Mesenchymal stem cell (in vitro differentiated cells and primary cell): ENCODE measurements at places on chromosomes 11 and 22.

- DNase-seq, result peak; percentile 38
These were observed 42.7 kb downstream of the WEE1 start for GRCh38 chr11:9616042-9616675.

DNA sequence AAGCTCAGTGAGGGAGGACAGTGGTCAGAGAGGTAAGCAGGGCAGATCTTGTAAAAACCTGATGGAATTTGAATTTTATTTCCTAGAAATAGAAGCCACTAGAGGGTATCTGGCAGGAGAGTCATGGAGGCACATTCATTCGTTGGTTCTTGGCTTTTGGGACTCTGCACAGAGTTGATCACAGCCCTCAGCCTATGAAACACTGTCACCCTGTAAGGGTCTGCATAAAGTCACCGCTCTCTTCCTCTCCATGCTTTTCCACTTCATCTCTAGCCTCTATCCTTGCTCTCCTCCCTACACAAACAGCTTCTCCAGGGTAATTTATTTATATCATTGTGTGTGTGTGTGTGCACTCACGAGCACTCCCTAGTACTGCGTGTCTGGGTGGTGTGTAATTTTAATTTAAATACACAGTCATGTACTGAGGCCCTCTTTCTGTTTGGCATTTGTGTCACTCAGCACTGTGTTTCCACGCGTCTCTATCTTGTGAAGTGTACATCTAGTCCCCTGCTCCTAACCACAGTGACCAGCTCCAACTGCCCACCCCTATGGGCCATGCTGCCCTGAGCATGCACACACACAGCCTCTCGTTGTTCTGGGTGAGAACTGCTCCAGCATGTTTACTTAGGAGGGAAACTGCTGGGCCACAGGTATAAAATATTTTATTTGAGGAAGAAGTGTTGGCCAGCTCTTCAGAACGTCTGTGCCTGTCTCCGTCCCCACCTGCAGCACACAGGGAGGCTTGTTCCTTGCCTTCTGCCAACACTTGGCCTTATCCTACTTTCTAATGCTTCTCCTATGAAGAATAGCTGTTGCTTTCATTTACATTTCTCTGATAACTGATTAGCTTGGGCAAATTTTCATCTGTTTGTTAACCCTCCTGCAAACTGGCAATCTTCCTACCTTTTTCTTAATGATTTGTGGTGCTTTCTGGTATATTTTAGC, 4.5 kb downstream of the KCNQ1OT1 start:
- DNase-seq, result no peak

GRCh38 chr22:20062766-20063083, 17.3 kb upstream of the DGCR8 start:
- DNase-seq, result peak; percentile 47

GRCh38 chr11:115226556-115226955, 277.7 kb downstream of the CADM1 start:
- DNase-seq, result peak; percentile 57

GRCh38 chr11:73019996-73020395, 122.1 kb downstream of the FCHSD2 start:
- no peak for DNase-seq

DNA sequence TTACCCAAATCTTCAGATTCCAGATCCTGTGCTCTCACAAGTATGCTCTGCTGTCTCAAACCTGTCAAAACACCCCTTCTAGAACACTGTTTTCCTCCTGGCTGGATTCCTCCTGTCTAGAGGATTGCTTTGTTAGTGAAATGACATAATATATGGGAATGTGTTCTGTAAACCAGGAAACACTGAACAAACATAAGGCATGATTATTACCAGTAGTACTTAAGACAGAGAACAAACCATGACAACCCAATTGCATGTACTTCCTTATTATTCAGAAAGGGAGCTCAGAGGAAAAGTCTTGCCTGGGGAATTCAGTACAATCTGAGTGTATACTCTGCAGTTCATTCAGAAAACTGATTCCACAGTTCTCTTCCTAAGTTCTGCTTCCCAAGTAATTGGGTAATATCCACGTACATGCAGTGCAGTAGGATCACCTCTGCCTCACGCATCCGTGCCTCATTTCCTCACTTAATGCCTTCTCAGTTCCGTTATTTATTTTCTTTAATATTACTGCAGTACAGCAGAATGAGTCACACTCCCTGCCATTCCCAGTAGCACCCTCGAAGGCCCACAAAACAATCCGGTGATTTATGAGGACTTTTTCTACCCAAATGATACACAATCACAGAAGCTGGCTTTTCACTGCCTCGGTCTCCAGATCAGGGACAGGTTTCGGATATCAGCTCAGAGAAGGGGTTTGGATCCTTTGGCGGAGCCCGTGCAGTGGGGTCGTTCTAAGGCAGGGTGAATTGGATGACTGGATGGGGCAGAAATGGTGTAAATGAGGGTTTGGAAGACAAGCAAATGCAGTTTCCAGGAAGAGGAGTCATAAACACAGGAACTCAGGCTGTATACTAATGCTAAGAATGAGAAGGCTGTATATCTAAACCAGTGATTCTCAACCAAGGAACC, 896.9 kb downstream of the KCNA4 start:
- DNase-seq, result peak; percentile 97

DNA sequence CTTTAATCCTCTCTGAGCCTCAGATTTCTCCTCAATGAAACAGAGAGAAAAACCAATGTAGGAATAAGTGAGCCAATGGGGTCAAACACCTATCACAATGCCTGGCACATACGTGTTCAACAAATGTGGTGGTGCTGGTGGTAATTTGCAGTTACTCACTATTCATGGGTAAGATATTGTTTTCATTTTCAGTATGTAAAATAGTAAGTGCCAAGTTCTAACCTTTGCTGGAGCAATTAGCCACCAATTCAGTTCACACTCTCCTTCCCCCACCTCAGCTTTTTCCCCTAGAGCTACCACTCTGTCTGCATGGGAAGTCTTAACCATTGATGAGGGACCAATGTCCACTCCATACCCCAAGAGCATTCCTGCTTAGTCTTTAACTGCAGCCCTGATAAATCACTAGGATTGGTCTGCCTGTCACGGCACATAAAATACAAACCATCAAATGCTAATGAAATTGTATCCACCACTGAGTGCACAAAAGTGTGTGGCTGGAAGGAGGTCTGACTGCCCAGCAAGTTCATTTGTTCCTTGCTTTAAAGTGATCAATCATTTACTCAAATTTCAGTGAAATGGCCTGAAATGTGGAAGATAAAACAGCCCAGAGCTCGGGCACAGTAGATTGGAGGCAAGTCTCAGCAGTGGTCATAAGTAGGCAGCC, 187.4 kb upstream of the API5 start:
- DNase-seq, result no peak

DNA sequence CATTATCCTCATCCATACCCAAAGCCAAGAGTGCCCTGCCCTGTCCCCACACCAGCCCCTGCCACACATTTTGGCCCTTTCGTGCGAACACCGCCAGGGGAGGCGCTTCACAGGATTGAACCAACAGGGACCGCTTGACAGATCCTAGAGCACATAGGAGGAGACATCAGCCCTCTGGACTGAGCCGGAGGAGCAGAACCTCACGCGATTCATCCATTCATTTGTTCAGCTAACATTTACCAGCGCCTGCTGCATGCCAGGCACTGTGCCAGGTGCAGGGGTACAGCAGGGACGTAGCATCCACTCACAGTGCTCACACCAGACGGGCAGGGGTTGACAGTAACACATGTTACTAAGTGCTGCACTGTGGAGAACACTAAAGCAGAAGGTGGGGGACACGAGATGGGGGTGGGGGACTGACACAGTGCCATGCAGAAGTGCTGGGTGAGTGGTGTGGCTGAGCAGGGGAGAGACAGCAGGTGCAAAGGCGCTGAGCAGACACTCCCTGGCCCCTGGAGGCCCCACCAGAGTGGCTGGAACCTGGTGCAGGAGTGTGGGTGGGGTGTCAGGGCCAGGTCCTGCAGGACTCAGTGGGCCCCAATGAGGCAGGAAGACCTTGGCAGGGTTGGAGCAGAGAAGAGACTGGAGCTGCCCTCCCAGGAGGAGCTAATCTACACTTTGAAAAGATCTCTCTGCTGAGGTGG, 3.4 kb downstream of the GNAZ start:
- DNase-seq, result no peak

GRCh38 chr22:42769574-42770447, 49.1 kb upstream of the A4GALT start:
- peak; percentile 89 for DNase-seq

GRCh38 chr22:48941903-48942575, 885.6 kb downstream of the BRD1 start:
- no peak for DNase-seq

GRCh38 chr22:21858025-21858764, 9.2 kb downstream of the MAPK1 start:
- no peak for DNase-seq

- no peak for DNase-seq
These were observed 733.0 kb upstream of the KIRREL3 start for GRCh38 chr11:127733552-127733951.

DNA sequence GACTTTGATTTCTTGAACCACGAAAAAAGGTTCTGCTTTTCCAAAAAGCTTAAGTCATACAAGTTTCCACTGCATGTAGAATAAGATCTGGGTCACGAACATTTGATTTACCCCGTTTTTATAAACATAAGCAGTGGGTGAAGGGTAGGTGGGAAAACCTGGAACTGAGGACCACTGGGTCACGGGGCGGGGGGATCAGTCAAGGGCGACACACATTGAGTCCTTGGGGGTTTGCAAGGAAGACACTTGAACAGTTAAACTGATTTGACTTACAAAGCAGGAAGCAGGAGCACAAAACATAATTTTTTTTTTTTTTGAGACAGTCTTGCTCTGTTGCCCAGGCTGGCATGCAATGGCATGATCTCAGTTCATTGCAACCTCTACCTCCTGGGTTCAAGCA, 10.9 kb downstream of the FADS3 start:
- DNase-seq, result no peak

DNA sequence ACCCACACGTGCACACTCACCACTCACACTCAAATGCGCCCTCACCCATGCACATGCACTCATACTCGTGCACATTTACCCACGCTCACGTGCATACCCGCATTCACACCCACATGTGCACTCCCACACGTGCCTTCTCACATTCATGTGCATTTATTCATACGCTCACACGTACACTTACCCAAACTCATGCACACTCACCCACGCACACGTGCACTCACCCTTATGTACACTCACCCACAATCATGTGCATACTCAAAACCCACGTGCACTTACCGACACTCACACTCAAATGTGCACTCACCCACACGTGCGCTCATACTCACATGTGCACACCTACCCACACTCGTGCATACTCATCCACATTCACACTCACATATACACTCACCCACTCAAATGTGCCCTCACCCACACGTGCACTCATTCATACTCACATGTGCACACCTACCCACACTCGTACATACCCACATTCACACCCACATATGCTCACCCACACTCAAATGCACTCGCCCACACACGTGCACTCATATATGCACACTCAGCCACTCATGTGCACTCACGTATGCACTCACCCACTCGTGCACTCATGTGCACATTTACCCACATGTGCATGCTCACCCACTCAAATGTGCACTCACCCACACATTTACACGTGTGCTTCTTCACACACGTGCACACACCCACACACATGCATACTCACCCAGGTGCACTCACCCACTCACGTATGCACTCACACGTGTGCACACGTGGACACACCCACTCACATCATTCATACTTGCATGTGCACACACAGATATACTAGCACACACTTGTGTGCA, 84.4 kb downstream of the TRMU start:
- no peak for DNase-seq

DNA sequence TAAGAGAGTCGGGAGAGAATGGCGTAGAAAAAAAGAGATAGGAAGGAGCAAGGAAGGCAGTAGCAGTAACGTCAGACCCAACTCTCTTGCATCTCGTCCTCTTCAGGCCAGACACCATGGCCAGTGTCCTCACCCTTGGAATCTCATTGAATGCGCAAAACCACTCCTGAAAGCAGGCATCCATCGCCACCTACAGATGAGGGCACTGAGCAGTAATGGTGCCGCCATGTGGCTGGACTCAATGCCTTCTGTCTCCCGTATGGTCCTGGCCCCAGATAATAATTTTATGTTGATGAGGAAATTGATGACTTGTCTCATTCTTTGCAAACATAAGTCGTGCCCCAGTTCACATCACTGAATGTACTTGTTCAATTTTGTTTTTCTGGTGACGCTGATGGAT, 17.8 kb upstream of the ALX4 start:
- no peak for DNase-seq

GRCh38 chr11:112318184-112318591, 57.5 kb upstream of the PLET1 start:
- DNase-seq, result peak; percentile 88

- no peak for DNase-seq
These were observed 5.5 kb downstream of the JAM3 start for GRCh38 chr11:134074346-134074745.

- DNase-seq, result no peak
These were observed 4.9 kb downstream of the MS4A15 start for GRCh38 chr11:60761436-60762190.

DNA sequence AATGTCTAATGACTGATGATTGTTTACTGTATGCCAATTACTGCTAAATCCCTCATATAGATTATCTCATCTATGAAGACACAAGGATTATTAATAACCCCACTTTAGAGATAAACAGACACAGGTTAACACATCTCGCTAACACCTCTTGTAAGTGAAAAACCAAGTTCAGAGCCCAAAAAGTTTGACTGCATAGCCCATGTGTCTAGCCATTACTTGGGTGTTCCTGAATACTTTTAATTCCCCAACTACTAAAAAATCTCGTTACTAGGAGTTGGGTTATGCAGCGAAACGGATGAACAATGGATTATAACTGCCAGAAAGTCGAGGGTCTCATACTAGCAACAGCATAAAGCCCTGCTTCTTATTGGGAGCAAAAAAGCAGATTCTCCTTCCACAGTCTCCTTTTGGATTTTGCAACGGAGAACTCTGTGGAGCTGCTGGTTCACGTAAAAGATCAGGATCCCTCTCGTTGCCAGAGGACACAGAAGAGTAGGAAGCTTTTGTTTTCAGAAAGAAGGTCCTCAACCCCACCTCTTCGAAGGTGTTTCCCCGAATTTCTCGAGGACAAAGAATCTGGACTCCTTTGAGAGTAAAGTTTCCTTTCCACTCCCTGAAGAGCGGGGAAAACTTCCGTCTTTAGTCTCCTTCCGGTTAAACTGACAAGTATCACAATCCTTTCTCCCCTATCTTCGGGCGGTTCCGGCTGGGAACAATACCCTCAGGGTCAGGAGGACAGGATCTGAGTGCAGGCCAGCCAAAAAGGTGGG, 979 bp downstream of the ZBED5 start:
- peak; percentile 53 for DNase-seq

DNA sequence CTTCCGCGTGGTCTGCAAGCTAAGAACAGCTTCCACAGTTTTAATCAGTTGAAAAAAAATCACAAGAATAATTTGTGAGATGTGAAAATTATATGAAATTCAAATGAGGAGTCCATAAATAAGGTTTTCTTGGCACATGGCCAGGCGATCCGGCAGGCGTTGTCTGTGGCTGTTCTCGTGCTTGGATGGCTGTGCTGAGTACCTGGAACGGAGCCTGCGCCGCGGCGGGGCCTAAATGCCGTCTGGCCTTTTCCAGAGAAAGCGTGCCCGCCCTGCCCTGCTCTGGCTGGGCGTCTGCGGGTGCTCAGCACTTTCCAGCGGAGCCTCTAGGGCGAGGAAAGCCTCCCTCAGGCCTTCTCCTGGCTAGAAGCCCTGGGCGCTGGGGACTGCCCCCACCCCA, 41.8 kb downstream of the OSBPL5 start:
- no peak for DNase-seq

GRCh38 chr11:15674756-15675155, 560.0 kb downstream of the INSC start:
- DNase-seq, result no peak
